ENCODE measurements at places on chromosomes 3 and 15.

DNA sequence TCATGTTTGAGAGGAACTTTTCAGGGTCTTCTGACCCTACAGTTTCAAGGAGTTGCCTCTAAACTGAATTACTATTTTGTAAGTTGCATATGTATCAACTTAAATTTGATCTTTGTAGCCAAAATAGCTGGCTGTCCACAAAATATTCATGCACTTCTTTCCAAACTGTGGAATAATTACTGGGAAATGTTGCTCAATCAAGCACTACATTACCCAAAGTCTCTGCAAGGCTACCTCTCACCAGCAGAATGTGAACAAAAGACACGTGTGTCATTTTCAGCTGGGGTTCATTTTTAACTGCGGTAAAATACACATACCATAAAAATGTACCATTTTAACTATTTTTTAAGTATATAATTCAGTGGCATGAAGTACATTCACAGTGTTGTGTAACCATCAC lies 320.4 kb downstream of the CTNNB1 start:
- DNase-seq = no peak

DNA sequence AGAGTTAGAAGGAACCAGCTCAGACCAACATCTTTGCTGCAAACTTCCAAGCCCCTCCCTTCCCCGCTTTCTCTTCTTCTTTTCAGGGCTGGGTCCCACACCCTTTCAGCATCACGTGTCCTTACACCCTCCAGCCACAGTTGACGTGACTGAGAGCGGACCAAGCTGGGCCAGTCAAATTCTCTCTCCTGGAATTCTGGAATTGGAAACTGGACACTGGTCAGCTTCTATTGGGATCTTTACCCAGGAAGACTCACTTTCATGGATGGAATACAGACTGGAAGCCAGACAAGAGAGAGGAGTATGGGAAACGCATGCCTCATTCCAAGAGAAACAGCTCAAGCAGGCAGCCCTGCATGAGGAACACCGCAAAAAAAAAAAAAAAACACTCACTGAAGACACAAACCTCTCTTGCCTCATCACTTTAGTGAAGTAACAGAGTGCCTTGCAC lies 12.4 kb upstream of the TPM1 start:
- no peak for DNase-seq

DNA sequence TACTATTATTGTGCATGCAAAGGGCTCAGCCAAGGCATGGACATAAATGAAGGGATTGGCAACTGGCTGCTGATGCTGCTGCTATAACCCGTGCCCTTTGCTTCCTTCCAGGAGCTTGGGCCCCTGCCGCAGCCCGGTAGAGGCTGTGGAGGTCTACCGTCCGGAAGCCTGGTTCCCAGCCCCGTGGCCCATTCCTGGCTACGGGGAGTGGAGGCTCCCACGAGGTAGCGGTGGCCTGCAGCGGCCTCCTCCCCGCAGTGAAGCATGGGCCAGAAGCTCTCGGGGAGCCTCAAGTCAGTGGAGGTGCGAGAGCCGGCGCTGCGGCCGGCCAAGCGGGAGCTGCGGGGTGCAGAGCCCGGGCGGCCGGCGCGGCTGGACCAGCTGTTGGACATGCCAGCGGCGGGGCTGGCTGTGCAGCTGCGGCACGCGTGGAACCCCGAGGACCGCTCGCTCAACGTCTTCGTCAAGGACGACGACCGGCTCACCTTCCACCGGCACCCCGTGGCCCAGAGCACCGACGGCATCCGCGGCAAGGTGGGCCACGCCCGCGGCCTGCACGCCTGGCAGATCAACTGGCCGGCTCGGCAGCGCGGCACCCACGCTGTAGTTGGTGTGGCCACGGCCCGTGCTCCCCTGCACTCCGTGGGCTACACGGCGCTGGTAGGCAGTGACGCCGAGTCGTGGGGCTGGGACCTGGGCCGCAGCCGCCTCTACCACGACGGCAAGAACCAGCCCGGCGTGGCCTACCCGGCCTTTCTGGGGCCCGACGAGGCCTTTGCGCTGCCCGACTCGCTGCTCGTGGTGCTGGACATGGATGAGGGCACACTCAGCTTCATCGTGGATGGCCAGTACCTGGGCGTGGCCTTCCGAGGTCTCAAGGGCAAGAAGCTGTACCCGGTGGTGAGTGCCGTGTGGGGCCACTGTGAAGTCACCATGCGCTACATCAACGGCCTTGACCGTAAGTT lies 15.0 kb downstream of the SPSB4 start:
- DNase-seq = no peak

- DNase-seq = no peak
Measured at GRCh38 chr3:95272166-95272565, 1209.3 kb downstream of the NSUN3 start.

DNA sequence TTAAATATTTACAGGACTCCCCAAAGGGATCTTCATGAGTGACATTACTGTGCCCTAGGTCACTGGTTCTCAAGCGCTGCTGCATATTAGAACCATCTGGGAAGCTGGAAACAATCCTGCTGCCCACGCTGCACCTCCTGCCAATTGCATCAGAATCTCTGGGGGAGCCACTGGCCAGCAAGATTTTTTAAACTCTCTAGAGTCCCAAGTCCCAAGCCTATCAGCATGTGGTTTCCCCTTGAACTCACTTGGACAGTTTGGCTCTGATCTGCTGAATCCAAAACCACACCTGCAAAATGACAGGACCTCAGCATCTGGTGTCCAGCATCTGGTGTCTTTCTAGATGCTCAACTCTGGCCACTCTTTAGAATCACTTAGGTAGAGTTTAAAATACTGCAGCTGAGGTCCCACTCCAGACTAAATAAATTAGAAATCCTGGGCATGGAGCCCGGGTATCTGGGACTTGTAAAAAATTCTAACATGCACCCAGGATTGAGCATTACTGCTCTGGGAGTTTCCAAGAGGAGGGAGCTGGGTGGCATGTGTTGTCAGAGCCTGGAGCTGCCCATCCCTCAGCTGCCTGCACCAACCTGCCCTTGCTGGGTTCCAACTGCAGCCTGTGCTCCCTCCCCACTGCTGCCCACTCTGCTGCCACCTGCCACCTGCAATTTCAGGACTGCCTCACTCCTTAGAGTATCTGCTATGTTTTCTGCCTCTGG lies 311.3 kb downstream of the SLC9A9 start:
- DNase-seq = no peak
